ENCODE measurements at places on chromosomes 12 and 14.

- DNase-seq = no peak
Measured at GRCh38 chr12:114414031-114414865, 8.3 kb upstream of the TBX5 start.

- no peak for DNase-seq
Measured at GRCh38 chr14:60166142-60166541, 944 bp upstream of the DHRS7 start.

DNA sequence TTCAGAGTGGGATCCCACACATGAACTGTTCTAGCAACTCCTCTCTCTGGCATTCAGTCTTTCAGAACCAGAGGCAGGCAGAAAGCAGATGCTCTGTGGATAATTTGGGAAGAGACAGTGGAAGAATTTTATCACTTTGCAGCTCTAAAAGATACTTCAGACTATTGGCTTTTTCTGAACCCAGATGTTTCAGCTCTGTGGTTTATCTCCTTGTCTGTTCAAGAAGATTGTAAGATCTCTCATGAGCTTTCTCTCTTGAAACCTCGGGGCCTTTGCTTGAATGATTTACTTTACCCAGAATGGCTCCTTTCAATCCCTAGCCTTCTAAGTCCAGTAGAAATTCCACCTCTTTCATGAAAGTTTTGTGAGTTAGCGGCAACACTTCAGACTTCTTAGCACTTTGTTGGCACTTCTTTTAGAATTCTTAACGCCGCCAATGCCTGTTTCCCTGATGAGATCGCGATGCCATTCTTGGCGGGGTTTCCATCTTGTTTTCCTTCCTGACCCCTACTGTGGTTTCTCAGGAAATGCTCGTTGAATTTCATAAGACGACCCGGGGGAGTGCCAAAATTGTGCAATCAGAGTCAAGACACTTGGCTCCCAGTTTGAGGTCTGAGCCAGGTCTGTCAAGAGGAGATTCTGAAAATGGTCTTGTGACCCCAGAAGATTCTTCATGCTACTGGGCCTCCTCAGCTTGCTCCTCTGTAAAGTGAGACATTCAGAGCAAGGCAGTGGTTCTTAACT lies 107.0 kb upstream of the PRICKLE1 start:
- DNase-seq = no peak

- no peak for DNase-seq
Measured at GRCh38 chr14:35506461-35506860, 27.5 kb upstream of the INSM2 start.

- DNase-seq = no peak
Measured at GRCh38 chr12:51183816-51184215, 10.9 kb upstream of the TFCP2 start.

- DNase-seq = no peak
Measured at GRCh38 chr12:127241072-127241817, 1025.7 kb upstream of the TMEM132C start.

- DNase-seq = no peak
Measured at GRCh38 chr12:46472893-46473633, 100.5 kb upstream of the SLC38A2 start.

DNA sequence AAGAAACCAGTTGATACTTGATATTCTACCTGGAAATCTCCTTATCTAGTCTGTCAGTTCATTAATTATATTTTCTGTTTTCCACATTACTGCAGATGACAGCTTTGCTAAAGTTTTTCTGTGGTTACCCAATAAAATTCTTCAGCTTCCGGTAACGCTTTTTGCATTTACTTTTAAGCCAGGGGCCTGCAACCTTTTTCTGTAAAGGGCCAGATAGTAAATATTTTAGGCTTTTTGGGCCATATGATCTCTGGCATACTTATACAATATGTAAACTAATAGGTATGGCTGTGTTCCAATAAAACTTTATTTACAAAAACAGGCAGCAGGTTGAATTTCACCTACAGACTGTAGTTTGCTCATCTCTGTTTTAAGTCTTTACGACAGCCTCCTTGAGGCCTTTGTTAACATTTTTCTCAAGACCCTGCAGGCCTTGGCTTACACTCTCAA lies 48.3 kb downstream of the SPATS2 start:
- DNase-seq = no peak

DNA sequence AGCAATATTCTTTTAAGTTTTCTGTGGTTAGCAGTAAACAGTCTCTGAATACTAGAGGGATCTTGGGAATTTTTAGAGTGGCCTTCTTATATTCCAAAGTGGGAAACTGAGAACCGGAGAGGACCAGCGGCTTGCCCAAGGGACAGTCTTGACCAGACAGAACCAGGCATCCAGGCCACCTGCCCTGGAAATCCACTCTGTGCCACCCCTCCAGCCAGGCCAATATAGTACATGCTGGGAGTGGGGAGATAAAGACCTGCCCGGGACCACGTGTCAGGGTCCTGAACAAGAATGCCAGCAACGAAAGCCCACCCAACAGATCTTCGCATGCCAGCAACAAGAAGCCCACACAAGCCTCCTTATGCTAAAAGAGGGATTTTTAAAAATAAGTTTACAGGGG lies 49.4 kb upstream of the RIN3 start:
- no peak for DNase-seq
